ENCODE measurements at places on chromosomes 7 and 10.

GRCh38 chr7:55477781-55478374 lies 94.4 kb downstream of the VOPP1 start:
- DNase-seq, result no peak

- no peak for DNase-seq
These were observed 145.4 kb upstream of the ASAH2 start for GRCh38 chr10:50396491-50397311.

GRCh38 chr7:71133232-71133622 lies 1.3 kb downstream of the GALNT17 start:
- DNase-seq, result no peak

- no peak for DNase-seq
These were observed 178.2 kb downstream of the ARL4A start for GRCh38 chr7:12865593-12865992.

GRCh38 chr10:70109064-70109729 lies 23.4 kb downstream of the AIFM2 start:
- no peak for DNase-seq

DNA sequence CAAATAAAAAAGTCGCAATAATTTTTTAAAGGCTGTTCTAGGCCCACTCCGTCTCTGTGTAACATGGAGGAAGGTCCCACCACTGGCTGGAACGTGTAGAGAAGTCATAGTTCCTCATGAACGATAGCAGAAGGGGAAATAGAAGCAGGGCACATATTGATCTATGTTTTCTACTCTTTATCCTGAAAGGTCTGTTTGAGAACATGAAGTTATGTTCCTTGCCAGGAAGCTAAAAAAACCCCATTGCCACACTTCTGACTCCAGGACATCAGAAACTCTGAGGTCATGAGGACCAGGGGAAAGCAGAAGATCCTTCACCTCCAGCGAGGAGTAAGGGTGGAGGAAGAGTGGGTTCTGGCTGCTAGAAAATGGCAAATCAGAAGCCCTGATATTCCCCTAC lies 10.8 kb downstream of the ANKRD22 start:
- DNase-seq, result no peak

DNA sequence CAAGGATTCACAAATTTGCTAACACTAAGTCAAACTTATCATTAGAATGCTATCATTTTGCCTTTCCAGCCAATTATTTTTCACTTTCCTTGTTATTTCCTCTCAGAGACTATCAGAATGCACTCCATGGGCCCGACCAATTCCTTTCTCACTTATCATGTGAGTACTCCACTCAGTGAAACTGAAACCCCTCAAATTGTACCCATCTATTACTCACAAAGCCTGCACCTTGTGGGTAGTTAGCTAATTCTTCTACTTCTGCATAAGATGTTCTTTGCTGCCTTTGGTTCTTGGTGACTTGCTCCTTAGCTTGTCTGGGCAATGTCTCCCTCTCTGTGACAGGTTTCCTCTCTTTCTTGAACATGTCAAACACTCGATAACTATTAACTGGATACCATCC lies 35.2 kb upstream of the MBL2 start:
- DNase-seq, result no peak

- DNase-seq, result no peak
These were observed 35.0 kb downstream of the EVX1 start for GRCh38 chr7:27277628-27278027.

DNA sequence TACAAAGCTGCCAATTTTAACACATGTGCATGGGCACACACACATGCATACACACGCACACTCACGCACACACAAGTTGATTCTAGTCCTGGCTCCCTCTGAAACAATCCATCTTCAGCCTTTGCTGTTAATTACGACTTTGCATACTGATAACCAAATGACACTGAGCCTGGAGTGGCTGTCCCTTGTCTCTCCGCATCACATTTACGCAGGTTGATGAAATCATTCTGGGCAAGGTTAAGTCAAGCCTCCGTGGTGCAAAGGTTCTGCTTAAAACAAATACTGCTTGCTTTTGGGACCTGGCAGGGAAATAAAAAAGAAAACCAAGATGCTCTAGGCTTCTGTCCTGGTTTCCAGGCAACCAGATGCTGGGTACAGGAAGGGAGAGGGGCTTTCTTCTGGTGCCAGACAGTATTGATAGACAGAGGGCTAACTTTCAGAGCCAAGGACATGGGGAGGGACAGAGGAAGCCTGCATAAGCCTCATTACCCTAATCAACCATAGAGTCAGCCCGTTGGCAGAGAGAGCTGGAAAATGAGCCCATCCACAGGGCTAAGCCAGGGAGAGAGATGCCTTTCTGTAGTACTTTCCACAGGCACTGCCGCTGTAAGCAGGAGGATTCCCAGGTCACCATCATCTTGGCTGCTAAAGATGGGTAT lies 233.0 kb downstream of the WDR11 start:
- DNase-seq, result no peak

GRCh38 chr7:157980774-157981173 lies 606.8 kb downstream of the PTPRN2 start:
- DNase-seq, result no peak

DNA sequence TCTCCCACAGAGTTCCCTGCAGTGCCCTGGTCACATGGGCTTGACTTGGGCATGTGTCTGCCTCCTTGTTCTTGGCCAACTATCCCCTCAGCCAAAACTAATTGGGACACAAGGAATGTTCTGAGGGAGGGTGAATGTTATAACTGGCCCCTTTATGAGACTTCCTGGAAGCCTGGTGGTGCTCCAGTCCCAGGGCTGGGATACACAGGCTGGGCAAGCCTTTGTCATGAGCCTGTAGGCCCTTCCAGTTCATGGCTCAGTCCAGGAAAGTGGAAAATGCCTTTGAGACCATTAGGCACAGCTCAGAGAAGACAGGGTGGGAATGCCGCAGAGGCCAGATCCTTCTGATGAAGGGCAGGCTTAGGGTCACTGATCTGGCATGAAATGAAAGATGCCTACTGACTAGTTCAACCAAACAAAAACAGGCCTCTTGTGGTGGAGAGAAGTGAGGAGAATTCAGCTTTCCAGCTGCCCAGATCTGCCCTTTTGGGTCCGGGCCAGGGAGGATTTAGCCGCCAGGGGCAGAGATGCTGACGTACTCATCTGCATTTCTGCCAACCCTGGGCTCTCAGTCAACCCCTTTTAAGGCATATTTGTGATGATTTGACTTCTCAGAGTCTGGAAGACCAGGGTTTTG lies 961.5 kb downstream of the KCNMA1 start:
- no peak for DNase-seq

- no peak for DNase-seq
These were observed 141.4 kb upstream of the FOXP2 start for GRCh38 chr7:114273218-114273617.
